Left hindlimb (tissue), 1 donor: ENCODE measurements at places on chromosomes 7 and 10.

DNA sequence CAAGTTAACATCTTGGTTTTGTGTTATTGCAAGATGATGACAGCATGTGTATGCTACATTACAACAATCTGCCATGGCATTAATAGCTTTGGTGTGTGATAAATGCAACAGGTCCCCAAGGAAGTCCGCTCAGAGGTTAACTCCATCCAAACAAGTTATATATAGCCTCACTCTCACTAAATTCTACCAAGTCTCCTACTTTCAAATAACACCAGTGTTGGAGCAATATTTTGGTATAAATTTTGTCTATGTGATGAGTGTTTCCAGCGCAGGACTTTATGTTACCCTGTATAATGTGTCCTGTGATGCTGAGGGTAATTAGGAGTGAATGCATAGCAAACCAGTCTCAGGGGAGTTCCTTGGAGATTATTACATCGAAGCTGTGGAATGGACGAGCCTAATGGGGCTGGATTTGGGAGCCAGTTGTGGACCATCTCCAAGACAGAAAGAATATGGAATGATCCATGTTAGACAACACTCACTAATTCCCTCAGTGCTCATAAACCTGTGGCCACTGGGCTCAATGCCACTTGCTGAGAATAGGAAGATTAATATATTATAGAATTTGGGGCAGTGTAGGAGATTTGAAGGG is 127.6 kb upstream of the CXCL12 start:
- DNase-seq, result peak; percentile 74

DNA sequence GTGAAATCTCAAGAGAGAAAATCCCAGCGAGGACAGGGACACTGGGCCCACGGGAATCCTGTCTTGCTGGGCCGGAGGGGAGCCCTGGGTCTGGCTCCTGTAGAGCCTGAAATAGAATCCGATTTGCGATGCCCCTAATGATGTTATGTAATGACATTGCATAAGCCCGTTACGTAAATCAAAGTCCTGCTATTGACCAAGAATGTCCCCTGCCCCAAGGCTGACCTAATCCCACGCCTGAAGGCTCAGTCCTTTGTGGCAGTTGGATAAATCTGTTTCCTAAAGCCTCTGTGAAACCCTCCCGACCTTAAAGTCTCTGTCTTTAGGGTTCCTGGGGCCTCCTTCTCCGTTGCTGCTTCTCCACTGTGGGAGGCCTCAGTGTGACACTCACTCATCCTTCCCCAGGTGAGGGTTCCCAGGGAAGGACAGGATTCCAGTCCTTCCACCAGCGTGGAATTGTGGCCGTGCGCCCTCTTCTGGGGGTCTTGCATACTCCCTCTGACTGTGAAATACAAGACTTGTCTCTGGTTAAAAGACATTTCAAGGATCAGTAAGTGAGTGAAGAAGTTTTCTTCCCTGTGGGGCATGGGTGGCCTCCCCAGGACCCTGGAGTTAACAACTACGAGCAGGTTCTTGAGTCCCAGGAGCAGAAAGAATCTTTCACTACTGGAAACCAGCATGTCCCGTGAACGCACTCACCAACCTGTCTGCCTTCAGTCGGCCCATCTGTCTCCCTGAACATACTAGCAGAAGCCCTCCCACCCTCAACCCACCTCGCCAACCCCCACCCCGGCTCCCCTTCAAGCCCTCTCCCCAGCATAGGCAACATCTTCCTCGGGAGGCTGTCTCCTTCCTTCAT is 19.8 kb downstream of the ZNF467 start:
- no peak for DNase-seq

DNA sequence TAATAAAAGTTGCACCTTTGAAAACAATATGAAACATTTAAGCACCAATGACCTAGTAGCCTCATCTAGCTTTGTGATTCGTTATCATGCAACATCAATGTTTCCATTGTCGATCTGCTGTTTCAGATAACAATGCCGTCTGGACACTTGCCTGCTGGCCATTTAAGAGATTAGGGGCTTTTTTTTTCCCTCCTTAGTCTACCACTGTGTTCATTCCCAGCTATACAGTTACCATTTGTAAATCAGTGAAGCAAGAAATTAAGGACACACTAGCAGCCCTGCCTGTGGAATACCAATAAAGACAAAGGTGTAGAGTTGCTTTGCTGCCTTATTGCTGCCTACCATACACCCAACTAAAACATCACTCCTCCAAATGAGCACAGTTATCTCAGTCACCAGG is 37.6 kb upstream of the MYO3A start:
- DNase-seq, result no peak

- DNase-seq, result no peak
These were observed 184.7 kb upstream of the PCDH15 start for GRCh38 chr10:54985732-54986131.

GRCh38 chr7:17546189-17546588 is 247.7 kb downstream of the AHR start:
- no peak for DNase-seq

DNA sequence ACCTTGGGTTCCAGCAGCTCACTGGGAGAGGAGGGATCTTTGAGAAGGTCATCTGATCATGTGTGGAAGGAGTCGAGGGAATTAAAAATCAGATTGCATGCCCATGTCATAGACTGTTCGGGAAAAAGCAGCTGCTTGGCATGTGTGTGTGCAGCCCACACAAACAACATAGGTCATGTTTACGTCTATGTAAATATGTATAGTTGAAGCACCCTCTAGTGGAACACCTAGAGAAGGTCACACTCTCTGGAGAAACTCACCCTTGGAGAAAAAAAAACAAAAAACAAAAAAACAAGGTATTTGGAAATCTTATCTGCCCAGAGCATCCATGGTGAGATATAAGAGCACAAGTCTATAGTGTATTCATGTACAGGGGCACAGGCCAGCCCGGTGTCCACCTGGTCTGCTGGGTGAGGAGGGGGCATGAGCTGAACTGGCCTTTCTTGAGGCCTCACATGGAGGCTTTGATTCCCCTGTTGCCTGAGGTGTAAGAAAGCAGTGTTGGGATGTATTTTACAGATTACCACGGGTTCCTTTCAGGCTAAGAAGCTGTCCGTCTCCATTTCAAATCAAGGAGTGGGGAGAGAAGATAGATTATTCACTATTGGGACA is 98.0 kb downstream of the NPY start:
- DNase-seq, result no peak

DNA sequence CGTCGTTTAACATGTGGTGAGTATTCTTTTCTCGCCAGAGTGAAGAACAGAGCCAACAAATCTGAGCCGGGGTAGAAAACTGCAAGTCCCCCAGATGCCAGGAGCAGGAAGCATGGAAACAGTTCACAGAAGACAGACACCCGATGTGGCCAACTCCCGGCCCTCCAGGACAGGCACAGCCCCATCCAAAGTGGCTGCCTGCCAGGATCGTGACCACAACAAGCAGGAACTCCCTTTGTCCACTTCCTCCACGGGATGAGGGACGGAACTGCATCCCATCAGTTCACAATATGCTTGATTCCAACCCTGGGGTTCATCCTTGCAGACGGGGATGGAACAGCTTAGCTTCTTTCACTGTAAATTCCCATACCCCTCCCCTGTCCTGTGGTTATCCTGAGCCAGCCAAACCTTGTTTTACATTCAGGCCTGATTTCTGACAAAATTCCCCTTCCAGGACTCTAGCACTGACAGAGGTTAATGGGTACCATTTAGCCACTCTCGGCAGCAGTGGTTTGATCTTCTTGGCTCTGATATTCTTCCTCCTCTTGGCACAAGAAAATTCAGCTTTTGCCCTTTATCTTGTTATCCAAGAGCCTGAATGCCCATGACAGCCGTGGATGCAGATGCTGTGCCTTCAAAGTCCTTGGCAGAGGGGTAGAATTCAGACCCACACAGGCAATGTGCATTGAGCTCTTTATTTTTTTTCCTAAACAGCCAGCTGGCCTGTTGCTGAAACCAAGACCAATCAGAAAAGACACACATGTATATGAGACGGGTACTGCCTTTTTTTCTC is 105.5 kb upstream of the FAM204A start:
- peak; percentile 61 for DNase-seq

DNA sequence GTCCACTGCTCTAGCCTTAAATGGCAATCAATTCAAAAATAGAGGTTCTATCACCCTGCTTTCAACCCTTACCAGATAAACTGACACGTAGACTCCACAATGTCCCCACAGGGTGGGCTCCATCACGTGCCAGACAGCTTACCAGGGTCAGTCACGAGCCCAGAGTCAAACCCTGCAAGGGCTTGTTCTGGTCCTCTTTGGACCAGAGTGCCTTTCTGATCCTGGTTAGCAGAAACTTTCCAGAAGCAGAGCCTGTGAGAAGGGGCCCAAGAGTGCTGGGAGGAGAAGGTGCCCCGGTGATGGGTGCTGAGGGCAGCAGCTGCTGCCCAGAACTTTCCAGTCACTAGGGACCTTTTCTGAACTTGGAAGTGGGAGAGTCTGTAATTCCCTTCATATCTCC is 354 bp upstream of the GIMAP5 start:
- no peak for DNase-seq

- DNase-seq, result no peak
These were observed 13.1 kb downstream of the SMKR1 start for GRCh38 chr7:129515381-129515780.

DNA sequence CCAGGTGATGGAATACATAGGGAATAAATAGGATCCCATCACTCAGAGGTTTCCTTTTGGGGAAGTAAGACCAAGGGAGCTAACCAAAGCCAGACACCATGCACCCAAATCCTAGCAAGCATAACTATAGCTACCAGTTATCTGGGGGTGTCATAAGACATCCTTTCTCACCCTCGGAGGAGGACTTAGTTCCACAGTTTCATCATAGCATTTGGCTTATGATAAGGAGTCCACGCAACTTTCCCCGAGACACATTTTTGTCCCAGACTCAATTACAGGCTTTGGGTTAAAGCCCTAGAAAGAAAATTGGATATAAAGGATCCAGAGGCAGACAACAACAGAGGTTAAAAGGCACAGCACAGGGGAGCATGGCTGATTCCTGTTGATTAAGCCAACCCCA is 442.9 kb downstream of the HTR7 start:
- DNase-seq, result no peak

DNA sequence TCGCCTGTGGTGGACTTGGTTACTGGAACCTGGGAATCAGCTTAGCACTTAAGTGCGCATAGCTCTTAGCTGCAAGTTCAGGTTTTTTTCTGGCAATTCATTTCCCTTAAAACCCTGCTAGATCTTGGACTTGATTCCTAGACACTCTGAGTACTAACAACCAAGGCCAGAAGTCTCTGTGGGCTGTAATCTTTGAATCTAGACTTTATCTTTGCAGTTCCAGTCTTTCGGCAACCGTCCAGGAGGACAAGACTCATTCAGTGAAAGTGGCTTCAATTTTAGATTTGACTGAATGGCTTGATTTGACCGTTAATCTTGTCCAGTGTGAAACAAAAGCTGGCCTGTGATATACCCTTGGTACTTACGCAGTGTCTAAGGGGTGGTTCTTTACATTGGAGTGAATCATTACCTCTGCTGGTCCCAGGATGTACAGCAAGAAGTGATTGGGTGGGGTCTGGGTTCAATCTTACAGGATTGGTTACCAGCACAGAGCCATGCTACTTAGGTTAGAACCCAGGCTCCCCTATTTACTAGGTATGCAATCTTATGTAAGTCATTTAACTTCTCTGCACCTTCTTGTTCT is 16.4 kb downstream of the PTTG1IP2 start:
- DNase-seq, result no peak

DNA sequence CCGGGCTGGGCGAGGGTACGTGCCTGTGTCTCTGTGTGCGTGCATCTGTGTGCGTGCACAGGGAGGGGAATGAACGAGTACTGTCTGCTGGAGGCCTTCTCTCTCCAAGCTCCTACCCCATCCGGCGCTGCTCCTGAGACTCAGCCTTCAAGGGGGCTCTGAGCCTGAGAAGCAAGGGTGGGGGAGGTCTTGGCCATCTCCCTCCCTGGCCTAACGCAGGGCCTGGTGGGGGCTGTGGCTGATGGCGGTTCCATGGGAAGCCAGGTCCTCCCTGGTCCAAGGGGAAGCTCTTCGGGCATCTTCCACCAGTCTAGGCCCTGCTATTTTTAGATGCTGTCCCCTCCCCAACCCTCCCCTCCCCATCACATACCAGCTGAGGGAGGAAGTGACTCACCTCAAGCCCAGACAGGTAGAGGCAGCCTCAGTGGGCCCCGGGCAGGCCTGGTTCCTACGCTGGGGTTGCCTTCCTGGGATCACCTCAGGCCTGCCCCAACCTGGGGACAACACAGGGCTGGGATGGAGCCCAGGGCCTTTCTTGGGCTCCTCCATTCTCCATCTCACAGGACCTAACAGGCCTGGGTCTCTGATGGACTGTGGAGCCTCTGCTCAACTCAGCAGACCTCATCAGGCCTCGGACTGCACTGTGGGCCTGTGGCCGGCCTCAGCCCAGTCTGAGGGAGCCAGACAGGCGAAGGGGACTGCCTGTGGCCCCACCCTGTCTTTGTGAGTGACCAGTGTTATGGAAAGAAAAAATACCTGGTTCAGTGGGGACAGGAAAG is 32.2 kb downstream of the DNAJB12 start:
- DNase-seq, result no peak

GRCh38 chr7:10122551-10123100 is 851.0 kb upstream of the PHF14 start:
- DNase-seq, result peak; percentile 56

- no peak for DNase-seq
These were observed 11.8 kb downstream of the MRC1 start for GRCh38 chr10:17820943-17821342.

DNA sequence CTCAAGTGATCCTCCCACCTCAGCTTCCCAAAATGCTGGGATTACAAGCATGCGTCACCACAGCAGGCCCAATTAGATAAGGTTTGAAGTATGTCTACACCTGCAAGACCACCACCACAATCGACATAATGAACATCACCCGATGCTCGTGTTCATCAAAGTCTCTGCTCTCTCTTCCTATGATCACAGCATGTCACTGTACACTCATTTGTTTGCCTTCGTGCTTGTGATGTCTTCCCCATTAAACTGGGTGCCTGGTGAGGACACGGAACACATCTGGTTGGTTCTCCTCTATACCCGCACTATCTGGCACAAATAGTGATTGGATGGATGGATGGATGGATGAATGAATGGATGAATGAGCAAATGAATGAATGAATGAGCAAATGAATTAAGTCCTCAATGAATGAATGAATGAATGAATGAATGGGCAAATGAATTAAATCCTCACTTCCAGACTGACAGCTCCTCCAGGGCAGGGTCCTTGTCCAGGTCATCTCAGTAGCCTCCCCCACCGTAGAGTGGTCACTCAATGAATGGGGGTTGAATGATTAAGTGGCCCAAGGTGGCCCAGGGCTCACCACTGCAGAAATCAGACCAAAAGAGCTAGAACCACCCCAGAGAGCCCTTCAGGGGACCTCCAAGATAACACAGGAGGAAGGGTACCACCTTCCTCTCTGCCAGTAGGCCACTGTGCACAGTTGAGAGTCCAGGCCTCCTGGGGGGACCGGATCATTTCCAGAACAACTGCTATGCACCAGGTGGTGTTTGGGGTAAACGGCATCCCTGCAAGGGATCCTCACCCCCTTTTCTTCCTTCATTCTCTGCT is 101.9 kb upstream of the TNRC18 start:
- no peak for DNase-seq
